ENCODE measurements at places on chromosomes 16 and 17.

DNA sequence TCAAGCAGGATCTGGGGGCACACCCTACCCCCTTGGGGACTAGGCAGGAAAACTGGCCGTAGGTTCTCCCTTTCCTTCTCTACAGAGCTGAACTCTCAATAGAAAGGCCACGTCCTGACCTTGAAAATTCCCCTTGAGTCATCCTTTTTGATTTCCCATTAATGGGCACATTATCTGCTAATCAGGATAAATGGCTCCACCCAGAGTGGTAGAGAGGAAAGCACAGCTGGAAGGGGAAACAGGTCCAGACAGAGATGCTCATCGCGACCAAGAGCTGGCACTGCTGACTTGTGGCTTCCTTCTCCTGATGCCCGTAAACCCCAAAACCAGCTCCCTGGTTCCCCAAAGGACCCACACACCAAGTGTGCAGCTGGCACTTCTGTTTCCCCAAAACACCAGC, 206.5 kb upstream of the CDH5 start:
- DNase-seq: no peak

DNA sequence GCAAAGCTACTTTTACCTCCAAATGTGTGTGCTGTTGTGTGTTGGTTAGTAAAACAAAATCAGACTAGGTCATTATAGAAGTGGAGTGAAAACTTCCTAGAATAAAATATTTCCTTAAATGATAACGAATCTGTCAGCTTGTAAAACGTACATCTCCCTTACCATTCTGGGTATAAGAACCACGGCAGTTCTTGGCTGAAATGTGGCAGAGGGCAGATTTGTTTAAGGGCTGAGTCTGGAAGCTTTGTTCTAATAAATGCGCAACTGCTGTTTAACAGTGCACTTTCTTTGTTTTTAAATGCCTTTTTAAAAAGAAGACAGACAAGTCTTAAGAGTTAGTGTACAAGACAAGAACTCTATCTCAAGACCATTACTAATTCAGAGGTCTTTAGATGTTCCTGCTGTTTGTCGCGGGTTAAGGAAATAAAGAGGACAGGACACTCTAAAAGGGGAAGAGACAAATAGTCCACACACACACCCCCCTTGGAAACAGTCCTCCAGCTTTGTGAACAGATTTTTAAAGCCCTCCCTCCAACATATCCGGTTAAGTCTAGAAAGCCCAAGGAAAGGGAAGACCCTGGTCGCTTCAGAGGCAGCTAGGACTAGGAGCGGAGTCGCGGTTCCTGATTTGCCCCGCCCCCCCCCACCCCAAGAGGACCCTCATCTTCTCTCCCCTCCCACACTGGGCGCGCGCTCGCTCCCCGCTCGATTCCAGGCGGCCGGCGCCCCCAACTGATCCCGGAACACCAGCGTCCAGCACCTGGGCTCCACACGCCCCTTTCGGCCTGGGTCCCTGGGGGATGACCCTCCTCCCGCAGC, 658 bp downstream of the SYNRG start:
- DNase-seq: peak; percentile 6

- no peak for DNase-seq
Measured at GRCh38 chr16:89123001-89123830, 29.6 kb downstream of the ACSF3 start.

- DNase-seq: no peak
Measured at GRCh38 chr16:83609178-83609577, 198.6 kb upstream of the HSBP1 start.

DNA sequence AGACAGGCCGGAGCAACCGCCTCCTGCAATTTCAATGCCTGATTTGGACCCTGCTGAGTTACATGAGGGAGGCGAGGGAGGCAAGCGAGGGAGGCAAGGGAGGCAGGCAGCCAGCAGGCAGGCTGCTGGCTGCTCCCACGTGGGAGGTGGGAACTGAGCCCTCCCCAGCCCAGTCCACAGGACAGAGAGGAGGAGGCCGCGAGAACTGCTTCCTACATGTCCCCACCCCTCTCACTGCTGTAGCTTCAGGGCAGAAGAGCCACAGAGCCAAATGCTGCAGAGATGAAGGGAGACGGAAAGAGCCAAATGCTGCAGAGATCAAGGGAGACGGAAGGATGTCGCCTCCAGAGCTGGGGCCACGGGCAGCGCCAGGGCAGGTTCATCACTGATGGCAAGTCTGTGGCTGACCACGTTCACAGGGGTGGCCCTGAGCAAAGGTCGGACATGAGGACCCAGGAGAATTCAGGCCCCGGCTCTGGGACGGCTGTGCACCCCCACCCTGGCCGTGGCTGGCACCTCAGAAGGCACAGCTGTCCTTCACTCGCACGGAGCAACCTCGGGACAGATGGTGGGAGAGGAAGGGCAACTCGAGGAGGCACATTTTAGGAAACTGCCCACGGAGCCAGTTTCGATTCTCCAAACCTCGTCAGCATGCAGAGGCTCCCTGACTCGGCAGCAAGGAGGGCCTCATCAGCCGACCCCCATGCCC, 21.5 kb downstream of the RPH3AL start:
- DNase-seq: no peak

DNA sequence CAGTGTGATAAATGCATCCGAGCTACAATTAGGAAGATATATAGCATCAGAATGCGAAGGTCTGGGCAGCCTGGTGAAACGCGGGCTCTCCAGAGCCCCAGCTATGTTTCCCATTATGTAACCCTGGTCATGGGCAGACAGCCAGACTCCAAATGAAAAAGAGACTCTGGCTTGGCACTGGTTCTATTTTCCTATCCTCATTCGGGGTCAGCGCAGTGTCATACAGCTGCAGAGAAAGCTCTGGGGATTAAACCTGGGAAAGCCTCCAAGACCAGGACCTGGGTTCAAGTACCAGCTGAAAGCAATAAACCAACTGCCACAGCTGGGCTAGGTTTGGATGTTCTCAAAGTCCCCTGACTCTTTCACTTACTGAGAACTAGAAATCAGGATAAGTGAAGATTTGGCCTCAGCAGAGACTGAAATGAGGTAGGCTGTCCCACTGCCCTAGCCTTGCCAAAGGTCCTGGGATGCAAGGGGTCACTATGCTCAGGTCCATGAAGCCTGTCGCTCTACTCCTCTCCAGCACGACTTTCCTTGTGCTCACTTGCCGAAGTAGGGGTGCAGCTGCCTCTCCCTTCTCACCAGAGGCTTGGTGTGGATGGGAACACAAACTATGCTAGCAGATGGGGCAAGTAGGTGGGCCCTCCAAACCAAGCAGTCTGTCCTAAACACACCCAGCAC, 123.8 kb downstream of the SMG6 start:
- DNase-seq: no peak

DNA sequence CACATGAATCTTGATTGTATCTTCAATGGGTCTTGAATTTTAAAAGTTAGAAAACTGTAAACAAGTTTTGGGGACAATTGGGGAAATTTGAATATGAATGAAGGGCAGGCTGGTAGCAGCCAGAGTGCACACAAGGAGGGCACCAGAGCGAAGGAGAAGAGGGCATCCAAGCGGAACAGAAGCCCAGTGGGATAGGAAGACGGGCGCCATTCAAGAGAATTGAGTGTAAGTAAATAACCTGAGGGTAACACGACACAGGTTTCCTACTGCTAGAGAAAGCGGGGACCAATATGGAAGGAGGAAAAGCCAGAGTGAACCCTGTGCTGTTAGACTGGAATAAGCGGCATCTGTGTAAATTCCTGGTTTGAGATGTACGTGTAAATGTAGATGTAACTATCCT, 115.1 kb upstream of the CCL2 start:
- DNase-seq: no peak

- peak; percentile 27 for DNase-seq
Measured at GRCh38 chr16:82456683-82457082, 170.1 kb upstream of the CDH13 start.

GRCh38 chr17:27486741-27487140, 30.5 kb downstream of the KSR1 start:
- no peak for DNase-seq

DNA sequence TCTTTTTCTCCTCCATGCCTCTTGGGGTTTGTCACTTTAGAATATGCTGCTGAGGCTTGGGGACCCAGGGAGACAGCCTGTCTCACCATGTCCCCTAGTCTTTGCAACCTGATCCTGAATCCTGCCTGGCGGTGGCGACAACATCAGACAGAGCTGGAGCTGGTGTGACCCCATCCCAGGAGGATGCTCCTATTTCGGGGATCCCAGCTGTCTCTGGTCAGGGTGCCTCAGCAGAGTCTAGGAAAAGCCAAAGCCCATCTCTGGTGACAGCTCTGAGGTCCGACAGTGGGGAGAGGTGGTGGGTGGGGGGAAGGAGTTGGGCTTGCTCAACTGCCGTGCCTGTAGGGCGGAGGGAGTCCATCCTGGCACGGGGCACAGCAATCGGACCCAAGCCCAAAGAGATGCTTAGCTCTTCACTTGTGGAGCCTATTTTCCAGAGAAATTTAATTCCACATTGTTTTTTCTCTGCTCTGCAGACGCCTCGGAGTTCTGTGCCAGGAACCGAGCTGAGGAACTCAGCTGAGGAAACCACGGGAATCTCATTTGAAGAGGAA, 10.3 kb upstream of the TNS4 start:
- DNase-seq: no peak

- DNase-seq: no peak
Measured at GRCh38 chr17:45294506-45294905, 22.3 kb downstream of the MAP3K14 start.

- no peak for DNase-seq
Measured at GRCh38 chr16:50265260-50265659, 1.1 kb upstream of the ADCY7 start.

DNA sequence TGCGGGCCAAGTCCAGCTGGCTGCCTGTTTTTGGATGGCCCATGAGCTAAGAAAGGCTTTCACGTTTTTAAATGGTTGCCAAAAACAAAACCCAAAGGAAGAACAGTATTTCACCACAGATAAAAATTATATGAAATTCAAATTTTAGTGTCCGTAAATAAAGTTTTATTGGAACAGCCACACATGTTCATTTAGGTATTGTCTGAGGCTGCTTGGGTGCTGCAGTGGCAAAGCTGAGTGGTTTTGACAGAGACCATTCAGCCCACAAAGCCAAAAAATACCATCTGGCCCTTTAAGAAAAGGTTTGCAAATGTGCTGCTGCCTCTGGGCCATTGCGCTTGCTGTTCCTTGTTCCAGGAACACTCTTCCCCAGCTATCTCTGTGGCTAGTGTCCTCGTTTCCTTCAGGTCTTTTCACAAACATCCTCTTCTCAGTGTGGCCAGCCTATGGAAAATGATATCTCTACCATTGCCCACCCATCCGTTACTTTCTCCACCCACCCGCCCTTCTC, 232.9 kb upstream of the CIBAR2 start:
- DNase-seq: no peak

DNA sequence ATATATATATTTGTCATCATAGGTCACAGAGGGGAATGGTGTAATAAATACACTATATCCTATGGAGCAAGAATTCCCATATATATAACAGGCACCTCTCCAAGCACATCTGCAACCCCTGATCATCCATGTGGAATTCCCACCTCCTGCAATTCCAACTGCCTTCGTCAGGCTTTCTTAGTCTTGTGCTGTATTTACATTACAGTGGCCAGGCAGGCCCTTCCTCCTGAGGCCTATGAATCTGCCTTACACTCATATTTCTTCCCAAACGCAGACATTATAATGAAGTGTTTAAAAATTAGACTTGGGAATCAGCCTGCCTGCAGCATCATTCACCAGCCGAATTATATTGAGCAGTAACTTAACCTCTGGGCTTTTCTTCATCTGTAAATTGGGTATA, 19.3 kb upstream of the DNAH9 start:
- no peak for DNase-seq

DNA sequence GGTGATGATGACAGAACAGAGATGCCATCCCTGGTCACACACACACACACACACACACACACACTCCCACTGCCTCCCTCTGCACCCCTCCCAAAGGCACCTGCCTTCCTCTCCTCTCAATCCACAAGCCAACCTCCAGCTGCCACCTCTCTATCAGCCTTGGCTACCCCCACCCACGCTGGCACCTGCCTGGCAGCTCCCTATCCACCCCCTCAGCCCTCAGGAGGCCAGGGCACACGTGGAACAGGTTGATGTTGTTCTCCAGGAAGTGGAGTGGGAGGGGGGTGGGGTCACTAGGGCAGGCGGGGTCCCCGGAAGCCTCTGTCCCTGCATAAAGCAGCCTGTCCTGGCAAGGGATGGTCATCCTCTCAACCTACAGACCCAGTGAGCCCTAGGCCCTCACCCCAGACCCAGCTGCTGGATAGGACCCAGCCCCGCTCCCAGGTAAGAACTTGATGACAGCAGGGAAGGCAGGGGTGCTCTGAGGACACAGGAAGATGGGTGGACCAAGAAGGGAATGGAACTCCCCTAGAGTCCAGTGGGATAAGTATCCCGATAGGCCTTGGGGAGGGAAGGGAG, at the start of gene GSDMA:
Gene GSDMA, plus strand, starts transcription at position 363 of the 579 bp plus-strand sequence. CDS start 2,684 bp downstream, outside the sequence.
- DNase-seq: no peak

- no peak for DNase-seq
Measured at GRCh38 chr17:45432405-45433158, at the start of gene ARHGAP27. TSS of gene ARHGAP27 (minus strand) at chr17:45432870. CDS start at chr17:45430279, 2,591 bp downstream.

- no peak for DNase-seq
Measured at GRCh38 chr16:7303052-7303610, 29.5 kb upstream of the RBFOX1 start.

- no peak for DNase-seq
Measured at GRCh38 chr16:85192238-85193114, 80.2 kb upstream of the CIBAR2 start.

DNA sequence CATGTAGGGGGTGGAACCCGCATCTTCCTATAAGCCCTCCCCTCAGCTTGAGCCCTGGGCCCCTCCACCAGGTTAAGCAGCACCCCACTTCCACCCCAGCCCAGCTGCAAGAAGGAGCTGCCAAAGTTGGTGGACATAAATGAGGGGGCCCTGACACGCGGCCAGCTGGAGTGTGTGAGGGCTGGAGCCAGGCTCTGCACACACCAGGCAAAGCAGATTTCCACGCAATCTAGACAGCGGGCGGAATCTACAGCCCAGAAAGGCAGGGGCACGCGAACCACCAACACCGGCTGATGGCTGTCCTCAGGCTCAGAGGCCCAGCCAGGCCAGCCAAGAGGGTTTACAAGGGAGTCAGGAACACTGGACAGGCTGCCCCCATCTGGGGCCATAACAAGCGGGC, 171.2 kb downstream of the ZNF423 start:
- DNase-seq: no peak

Data from GM12892 (cell line).